ENCODE measurements at places on chromosomes 5 and 9.

GRCh38 chr9:74095925-74096324 is 401.2 kb upstream of the RORB start:
- no peak for DNase-seq

GRCh38 chr9:101718192-101718591 is 20.3 kb downstream of the GRIN3A start:
- no peak for DNase-seq

DNA sequence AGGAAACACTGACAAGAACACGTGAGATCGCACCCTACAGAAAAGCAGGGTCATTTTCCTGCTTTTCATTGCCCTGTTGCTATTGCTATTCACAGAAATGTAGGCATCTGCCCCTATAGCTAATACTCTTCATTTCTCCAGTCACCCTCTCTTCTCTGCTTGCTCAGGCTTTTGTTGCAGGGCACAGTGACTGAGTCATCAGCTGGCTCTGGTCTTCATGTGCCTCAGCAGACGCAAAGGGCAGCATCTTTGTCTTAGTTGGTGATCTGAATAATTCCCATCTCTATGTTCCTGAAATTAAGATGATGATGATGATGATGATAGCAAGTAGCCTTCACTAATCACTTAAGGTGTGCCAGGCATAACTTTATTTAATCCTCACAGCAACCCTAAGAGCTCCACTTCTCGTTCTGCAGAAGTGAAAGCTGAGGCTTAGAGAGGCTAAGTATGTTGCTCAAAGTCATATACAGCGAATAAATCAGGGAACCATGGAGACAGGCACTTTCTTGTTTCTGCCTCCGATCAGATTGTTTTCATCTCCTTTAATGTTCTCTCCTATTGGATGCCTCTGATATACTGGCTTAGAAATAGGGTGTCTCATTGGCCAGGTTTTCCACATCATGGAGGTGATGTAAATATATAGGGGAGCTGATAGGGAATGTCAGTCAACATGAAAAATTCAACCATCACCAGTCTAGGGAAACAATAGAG is 133.0 kb upstream of the STK32A start:
- DNase-seq: no peak

DNA sequence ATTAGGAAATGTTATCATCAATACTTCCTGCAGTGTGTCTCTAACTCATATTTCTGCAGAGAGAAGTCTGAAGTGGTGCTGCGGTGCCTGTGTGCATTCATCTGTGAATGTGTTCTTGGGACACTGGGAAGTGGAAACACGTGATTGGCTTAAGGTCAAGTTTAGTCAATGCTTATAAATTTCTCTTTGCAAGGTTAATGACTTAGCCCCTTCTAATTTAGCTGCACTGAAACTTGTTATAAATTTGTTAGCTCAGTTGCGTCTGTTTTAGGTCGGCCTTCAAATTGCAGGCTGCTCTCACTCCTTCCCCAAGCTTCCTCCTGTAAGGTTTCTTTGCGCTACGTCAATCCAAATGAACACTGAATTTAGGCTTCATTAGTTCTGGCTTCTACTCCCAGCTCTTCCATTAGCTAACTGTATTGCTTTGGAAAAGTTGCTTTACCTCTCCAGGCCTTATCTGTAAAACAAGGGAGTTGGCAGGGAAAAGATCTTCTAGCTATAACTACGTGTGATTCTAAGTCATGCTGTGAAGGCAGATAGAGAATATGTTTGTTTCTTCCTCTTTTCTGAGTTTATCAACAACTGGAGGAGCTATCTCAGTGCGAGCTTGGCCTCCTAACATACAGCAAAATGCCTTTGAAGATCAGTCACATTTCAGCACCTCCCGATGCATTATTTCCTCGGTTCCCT is 341.8 kb downstream of the NFIB start:
- no peak for DNase-seq

DNA sequence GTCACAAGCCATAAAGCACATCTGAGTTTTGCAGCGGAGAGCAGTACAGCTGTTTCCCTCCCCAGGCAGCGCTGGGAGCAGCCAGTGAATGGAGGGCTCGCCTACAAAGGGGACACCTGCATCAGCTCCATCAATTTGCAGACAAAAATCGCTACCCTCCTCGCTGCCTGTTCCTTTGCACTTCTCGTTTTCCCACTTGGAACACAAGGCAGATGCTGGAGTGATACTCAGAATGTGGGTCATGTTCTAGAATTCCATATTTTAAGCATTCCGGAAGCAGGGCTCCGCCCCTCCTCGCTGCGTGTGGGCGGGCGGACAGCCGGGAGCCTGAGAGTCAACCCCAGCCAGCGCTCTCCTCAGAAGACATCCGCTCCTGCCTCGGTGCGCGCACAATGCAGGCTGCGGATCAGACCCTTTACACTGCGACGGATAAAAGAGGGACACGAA is 92.1 kb downstream of the LMNB1 start:
- peak; percentile 15 for DNase-seq

GRCh38 chr5:39775086-39775796 is 350.5 kb upstream of the DAB2 start:
- no peak for DNase-seq

GRCh38 chr9:109483744-109484429 is 14.2 kb downstream of the PTPN3 start:
- no peak for DNase-seq

- no peak for DNase-seq
These were observed 93.3 kb downstream of the PPARGC1B start for GRCh38 chr5:149823375-149823774.

- DNase-seq: no peak
These were observed 7.6 kb downstream of the SPRY4 start for GRCh38 chr5:142317173-142317572.
